EL (cell line): ENCODE measurements at places on chromosomes 12 and 14.
A peak's percentile ranks its signal among the peaks of the same experiment; 100 is the strongest.

DNA sequence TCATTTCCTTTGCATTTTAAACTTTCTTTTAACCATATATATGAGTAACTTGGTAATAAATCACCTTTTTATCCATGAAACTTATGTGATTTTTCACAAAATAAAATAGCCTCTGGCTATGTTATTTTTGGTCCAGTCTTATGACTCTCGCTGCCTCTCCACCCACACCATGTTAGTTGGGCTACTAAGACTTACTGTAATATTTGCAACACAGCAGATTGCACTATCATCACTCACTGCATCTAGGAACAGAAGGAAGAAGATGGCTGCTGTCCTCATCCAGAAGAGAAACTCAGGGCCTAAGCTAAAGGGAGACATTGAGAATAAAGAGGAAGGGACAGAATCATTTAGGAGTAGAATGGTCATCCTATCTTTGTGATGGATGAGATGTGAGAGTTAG is 12.6 kb upstream of the B4GALNT3 start:
- no peak for DNase-seq

DNA sequence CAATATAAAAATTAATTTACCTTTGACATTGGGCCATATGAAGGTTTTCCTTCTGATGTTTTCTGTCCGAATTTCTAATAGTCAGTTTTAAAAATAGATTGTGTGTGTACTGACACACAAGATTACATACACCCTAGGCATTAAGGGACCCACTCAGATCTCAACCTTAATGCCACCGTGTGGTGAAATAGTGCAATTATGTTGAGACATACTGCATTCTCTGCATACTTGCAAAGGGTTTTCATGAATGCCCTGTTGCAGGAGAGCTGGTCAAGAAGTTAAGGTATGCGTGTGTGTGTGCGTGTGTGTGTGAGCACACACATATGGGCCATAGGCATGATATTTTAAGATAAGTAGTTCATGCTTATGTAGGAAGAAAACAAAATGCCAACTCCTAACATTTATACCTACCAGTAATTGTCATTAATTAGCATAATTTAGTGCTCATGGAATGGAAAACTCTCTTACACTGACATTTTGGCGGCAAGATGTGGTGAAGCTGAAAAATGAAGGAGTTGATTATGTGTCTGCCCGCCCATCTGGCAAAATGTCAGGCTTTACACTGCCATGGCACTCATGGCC is 58.8 kb downstream of the PIK3C2G start:
- peak; percentile 89 for DNase-seq

DNA sequence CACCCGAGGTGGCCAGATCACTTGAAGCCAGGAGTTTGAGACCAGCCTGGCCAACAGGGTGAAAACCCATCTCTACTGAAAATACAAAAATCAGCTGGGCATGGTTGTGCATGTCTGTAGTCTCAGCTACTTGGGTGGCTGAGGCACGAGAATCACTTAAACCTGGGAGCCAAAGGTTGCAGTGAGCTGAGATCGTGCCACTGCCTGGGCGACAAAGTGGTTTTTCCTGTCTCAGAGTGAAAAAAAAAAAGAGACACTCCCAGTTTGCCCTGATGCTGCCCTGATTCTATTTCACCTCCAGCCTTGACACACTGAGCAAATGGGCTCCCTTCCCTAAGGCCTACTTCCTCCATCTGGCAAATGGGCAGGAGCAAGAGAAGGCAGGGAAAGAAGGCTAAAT is 28.5 kb upstream of the PLEK2 start:
- DNase-seq: no peak

DNA sequence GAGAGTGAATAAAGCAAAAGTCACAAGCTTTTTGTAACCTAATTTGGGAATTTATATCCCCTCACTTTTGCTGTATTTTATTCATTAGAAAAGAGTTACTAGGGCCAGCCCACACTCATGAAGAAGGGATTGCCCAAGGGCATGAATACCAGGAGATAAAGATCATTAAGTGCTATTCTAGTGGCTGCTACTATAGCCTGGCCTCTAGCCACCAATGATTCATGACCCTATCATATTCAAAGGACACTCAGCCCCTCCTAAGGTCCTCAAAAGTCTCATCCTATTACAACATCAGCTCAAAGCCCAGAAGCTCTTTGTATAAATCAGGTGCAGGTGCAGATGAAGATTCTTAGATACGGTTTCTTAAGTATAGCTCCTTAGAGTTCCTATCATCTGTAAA is 518.1 kb downstream of the TRHDE start:
- DNase-seq: peak; percentile 77

DNA sequence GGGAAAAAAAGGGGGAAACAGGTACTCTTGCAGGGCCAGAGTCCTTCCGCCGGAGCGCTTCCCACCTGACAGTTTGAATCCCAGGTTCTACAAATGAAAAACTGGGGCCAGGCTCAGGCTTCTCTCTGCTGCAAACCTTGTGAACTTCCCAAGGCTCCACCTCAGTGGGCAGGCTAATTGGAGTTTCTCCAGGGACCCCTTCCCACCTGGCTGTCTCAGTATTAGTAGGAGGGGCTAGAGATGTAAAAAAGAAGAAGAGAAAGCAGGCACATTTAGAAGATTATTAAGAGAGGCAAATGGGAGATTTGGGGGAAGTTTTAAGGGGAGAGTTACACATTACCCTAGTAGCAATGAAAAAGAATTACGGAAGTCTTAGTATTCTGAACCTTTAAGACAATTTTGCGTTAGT is 20.0 kb upstream of the CLEC2D start:
- no peak for DNase-seq

GRCh38 chr12:22048351-22049041 is 2.5 kb downstream of the CMAS start:
- DNase-seq: no peak

- DNase-seq: no peak
These were observed 182.9 kb downstream of the NOVA1 start for GRCh38 chr14:26414926-26415325.

DNA sequence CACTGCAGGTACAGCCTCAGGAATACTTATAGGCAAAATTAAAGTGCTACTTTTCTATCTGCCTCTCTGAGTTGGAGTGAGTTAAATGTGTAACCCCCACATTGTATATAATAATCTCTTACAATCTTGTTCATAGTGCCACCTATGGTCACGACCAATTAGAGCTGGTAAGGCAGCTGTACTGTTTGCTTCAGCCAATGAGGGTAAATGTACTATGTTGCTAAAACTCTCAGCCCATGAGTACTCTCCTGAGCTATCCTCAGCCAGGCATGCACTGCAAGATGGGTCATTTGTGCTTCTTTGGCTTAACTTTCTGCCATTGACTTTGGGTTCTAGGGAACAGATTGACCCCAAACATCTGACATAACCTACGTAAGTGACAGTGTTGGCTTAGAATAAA is 15.0 kb upstream of the MDM2 start:
- peak; percentile 61 for DNase-seq

- DNase-seq: no peak
These were observed 538.8 kb upstream of the STXBP6 start for GRCh38 chr14:25588751-25589150.
